NCI-H446 (cell line): ENCODE measurements at places on chromosomes 11 and 22.
A peak's percentile ranks its signal among the peaks of the same experiment; 100 is the strongest.

DNA sequence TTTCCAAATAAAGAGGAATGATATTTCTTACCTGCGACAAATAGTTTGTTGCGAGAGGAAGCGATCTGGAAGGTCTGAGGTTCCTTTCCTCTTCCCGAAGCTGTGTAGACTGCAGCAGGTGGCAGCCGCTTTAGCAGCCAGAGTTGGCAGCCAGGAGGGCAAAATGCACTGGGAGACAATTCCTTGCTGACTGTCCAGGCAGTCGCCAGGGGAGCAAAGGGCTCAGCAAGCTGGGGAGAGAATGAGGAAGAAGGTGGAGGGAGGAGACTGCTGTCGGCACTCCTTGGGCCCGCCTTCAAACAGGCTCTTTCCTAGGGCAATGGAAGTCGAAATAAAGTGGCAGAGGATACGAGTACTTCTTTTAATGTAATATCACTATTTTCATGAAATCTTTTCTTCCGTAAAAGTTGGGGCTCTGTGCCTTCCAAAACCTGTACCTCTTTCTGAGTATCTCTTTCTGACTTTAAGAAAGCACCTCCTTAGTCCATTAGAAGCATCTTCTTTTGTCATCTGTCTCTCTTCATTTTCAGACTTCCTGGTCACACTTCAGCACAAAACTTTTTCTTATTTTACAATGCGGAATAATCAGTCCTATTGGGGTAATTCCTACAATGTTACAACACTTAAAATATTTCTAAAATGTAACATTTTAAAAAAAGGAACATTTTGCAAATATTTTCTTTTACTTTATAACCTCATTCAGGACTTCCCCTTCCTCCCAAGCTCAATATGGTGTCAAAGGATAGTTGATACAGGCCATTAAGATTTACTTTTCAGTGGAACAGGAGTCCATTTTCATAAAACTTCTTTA lies at the start of gene IL18:
IL18 (minus strand) TSS at position 220 of the 811 bp plus-strand sequence. CDS start 9,041 bp downstream, outside the sequence.
- no peak for DNase-seq

GRCh38 chr11:47916361-47916841 lies 64.0 kb upstream of the PTPRJ start:
- DNase-seq: peak; percentile 57

- no peak for DNase-seq
These were observed 31.2 kb upstream of the RBMXL2 start for GRCh38 chr11:7057641-7058040.

- no peak for DNase-seq
These were observed 17.4 kb downstream of the PLXNB2 start for GRCh38 chr22:50289942-50290630.

DNA sequence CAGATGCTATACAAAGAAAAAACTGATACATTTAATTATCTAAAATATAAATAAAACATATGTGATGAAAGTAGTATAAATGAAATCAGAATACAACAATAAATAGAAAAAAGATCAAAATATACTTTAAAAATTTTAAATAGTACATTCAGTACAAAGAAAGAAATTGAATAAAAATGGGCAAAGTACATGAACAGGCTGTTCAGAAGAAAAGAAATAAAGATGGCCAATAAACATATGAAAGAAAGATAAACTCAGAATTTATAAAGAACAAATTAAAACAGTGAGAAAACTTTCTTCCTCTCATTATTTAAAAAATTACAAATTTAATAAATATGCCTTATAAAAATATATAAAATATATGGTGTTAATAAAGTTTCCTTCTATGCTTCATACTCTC lies 50.5 kb upstream of the AMOTL1 start:
- DNase-seq: no peak

- DNase-seq: peak; percentile 95
These were observed 178.0 kb downstream of the DSCAML1 start for GRCh38 chr11:117618982-117619355.

DNA sequence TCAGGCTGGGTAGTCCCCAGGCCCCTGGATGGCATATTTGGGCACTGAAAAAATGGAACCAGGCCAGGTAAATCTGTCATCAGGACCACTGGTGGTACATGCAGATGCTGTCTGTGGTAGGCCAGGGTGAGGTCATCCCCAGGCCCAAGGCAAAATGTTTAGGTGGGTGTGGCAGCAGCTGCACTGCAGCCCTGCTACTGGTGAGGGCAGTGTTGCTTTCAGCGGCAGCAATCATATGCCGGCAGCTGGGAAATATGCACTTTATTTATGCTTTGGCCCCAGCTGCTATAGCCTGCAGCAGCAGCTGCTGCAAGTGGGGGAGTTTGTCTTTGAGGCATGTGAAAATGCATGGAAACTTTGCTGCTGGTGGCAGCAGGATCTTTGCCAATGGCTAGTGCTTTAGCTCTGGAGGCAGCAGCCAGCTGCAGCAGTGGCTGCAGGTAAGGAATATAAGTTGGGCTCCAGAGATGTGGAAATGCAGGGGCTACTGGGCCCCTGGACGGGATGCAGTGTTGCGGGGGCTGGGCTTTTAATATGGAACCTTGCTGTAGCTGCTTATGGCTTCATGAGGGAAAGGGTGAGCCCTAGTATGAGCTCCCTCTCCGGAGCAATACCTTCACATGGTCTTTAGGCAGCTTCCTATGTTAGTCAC lies 365.7 kb upstream of the CADM1 start:
- peak; percentile 41 for DNase-seq

- DNase-seq: peak; percentile 30
These were observed 187.8 kb downstream of the MIAT start for GRCh38 chr22:26845021-26845743.

DNA sequence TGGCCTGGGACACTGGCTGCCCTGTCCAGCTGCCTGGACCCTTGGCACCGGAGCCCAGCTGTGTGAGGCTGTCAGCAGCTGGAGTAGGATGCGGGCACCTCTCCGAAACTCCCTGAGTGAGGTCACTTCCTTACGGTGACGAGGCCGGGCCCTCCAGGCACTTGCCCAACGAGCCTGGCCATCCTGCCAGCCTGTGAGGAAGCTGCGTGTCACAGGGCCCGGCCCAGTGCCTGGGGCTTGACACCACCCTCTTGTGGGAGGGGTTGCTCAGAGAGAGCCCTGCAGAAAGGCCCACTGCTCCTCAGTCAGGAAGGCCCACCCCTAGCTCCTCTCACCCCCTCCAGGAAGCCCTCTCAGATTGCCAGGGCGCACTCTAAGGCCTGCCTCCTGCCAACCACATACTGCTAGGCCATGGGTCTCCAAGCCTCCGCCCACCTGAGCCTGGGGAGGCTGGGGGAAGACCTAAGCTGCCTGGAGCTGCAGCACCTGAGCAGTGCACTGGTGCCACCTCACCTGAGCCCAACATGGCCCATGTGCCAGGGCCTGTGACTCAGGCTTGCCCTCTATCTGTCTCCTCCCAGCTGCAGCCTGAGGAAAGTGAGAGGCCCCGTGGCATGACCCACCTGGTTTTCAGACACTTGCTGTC lies 4.3 kb upstream of the PHLDA2 start:
- DNase-seq: no peak

GRCh38 chr11:1167751-1168231 lies 10.0 kb downstream of the MUC5AC start:
- DNase-seq: no peak

- DNase-seq: no peak
These were observed 978 bp downstream of the FLI1 start for GRCh38 chr11:128694618-128695481.

- DNase-seq: no peak
These were observed 52.1 kb upstream of the SHANK2 start for GRCh38 chr11:71304491-71304890.

- no peak for DNase-seq
These were observed 14.2 kb downstream of the TMEM121B start for GRCh38 chr22:17106785-17107546.

DNA sequence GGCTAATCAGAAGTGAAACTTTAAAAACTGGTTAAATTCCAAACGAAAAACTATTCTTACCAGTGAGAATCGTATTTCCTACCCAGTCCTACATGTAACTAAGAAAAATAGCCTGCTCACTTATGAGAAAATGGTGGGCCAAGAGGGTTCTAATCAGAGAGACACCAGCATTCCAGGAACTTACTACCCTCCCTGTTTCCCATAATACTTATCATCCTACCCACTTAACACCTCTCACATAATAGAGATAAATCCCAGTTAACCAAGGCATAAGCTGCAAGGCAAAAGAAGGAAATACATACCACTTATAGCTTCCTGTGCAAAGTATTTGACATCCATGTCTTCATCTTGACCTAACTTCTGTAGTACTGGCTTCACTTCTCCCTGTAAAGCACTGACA lies 24.4 kb downstream of the PPP2R1B start:
- no peak for DNase-seq
